AML-193 (cell line): ENCODE measurements at places on chromosomes 1 and 21.
A peak's percentile ranks its signal among the peaks of the same experiment; 100 is the strongest.

DNA sequence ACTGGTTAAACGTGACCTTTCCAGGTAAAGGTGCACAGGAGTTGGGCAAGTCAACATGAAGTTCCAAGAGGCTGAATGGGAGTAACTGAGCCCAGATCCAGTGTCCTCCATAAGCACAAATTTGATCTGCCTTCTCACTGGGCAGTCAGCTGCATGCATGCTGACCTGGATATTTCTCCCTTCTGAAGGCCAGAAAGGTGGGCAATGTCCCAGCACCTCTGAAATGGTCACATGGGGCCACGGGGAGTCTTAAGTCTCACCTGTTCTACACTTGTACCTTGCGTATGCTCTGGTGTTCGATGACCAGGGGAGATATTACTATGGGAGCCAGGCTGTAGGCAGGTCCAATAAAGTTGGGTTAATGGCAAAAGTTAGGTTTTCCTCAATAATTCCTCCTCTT lies 240.2 kb downstream of the SIPA1L2 start:
- no peak for DNase-seq

- peak; percentile 20 for DNase-seq
These were observed 513 bp downstream of the GTF2B start for GRCh38 chr1:88890791-88891317.

DNA sequence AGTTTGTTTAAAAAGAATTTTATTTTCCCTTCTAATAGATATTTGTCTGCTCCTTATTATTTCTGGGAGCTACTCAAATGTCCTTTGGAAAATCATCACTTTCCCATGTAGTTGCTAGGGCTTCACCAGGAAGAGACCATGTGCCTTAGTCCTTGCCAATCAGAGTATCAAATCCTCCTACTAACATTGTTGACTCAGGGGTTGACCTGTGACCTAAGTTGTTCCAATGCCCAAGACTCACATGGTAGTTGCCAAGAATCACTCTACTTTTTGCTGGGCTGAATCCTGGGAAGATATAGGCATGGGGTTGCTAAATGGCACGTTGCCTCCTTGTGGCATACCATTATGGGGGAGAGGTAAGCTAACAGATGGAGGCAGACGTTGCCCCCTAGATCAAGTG lies 58.2 kb upstream of the FOXD3 start:
- DNase-seq: no peak

GRCh38 chr1:222167111-222167510 lies 380.8 kb downstream of the HHIPL2 start:
- DNase-seq: peak; percentile 25
